ENCODE measurements at places on chromosomes 5 and 9. TPM values are rescaled to one million over a fixed set of nuclear protein-coding genes. Genes with fewer than 3 reads are reported as not detected.

Gene ACTBL2
- polyA plus RNA-seq: not detected

Gene SMIM33
- polyA plus RNA-seq: 0.12 TPM

Gene HAPLN1
- polyA plus RNA-seq: 4.5 TPM

DNA sequence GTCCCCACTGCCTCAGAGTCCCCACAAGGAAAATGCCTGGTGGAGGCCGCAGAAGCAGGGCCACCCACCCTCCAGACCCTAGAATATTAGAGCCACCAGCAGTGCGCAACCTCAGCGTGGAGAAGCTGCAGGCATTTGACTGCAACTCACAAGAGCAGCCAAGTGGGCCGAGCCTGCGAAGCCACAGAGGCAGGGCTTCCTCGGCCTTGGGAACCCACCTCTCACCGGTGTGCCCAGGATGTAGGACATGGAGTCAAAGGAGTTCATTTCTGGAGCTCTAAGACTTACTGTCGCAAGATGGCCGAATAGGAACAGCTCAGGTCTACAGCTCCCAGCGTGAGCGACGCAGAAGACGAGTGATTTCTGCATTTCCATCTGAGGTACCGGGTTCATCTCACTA lies 397.9 kb upstream of the PIK3R1 start:
- no peak for DNase-seq

- DNase-seq: no peak
These were observed 47.2 kb downstream of the COL5A1 start for GRCh38 chr9:134688661-134689320.

- DNase-seq: no peak
These were observed 1.2 kb upstream of the SLC25A48 start for GRCh38 chr5:135832941-135833920.

GRCh38 chr5:39520232-39520572 lies 95.4 kb upstream of the DAB2 start:
- DNase-seq: peak; percentile 54

DNA sequence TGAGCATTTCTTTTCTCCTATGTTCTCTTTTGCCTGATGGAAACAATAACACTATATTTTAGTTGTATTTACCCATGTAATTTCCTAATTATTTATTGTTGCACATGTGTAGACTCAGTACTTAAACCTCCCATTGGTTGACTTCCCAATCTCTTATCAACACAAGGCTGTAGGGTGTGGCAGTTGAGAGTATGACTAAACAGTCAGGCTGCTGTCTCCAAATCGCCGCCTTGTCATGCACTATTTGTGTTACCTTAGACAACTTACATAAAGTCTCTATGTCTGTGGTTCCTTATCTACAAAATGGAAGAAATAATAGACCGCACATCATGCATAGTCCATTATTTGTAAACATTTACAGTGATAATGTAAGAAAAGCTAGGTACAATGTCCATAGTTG lies 68.9 kb upstream of the EFNA5 start:
- DNase-seq: no peak

DNA sequence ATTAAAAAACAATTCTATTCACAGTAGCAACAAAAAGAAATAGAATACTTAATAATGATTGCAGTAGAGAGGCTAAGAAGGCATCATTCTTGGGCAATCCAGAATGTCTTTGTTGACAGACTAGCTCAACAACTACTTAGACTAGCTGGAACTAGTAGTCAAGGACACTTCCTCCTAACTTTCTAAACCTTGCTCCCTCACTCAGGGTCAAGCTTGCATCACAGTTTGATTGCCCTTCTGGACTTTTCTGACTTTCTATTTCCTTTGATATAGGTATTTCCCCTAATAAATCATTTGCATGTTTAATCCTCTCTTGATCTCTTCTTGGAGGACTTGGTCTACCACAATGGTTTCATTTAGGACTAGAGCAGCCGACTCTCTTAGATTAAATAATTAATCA lies 1107.9 kb downstream of the PTPRD start:
- no peak for DNase-seq

DNA sequence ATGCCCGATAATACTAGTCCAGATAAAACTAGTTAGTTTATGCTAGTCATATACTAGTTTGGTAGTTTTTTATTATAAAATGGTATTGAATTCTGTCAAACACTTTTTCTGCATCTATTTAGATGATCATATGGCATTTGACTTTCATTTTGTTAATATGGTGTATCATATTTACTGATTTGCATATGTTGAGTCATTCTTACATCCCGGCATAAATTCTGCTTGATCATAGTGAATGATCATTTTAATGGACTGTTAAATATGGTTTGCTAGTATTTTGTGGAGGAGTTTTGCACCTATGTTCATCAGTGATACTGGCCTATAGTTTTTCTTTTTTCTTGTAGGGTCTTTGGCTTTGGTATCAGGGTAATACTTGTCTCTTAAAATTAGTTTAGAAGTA lies 365.6 kb downstream of the TAF11L14 start:
- no peak for DNase-seq

DNA sequence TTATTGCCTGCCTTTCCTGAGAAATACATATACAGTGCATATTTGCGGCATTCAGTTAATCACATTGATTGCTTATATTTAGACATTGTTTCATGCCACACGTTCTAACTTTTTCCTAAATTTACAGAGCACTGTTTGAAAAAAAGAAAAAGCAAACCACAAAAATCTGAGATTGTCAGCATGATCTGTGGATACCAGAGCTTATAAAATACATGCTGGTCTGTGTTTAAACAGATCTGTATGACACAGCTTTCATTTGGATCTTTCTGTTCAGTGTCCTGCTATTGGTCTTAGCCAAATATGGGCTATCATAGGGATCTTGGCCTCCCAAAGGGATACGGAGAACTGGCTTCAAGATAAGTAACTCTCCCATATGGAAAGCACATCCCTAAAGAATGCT lies 20.2 kb downstream of the ALDH1A1 start:
- DNase-seq: no peak

DNA sequence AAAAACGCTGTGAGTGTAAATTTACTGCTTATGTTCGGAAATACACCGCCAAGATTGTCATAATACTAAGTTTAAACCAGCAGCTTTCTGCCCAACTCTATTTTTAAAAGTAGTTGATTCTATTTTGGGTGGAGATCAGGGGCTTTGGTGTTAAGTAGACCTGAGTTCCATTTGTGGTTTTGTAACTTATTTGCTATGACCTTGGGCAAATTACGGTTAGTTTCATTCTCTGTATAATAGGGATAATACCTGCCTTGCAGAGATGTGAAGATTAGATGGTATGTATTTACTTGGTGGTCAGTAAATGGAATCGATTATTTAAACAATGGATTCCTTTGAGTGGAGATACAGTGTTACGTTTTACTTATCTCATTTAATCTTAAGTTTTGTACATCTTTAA lies 1.6 kb downstream of the RAD23B start:
- no peak for DNase-seq

GRCh38 chr5:28249771-28250415 lies 1211.5 kb upstream of the CDH9 start:
- no peak for DNase-seq

All from renal pelvis (tissue), 12 donors.